ENCODE measurements at places on chromosomes 11 and 22.

- no peak for DNase-seq
Measured at GRCh38 chr11:13896175-13896980, 66.1 kb upstream of the SPON1 start.

DNA sequence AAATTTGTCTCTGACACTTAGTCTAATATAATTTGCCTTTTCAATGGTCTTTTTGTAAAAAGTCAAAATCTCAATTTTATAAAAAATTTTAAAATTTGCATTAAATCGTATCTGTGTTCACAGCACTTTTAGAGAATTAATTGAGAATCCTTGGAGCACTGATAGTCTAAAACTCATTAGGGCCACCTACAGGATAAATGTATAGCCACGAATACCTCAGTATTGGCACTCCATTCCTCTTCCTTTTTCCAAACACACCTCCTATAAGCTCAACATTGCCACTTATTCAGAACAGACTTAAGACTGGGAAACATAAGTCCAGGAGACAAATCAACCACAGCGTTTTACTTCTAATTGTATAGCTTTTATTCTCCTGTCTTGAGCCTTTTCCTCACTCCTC, 776.0 kb upstream of the ARHGAP42 start:
- DNase-seq: no peak

DNA sequence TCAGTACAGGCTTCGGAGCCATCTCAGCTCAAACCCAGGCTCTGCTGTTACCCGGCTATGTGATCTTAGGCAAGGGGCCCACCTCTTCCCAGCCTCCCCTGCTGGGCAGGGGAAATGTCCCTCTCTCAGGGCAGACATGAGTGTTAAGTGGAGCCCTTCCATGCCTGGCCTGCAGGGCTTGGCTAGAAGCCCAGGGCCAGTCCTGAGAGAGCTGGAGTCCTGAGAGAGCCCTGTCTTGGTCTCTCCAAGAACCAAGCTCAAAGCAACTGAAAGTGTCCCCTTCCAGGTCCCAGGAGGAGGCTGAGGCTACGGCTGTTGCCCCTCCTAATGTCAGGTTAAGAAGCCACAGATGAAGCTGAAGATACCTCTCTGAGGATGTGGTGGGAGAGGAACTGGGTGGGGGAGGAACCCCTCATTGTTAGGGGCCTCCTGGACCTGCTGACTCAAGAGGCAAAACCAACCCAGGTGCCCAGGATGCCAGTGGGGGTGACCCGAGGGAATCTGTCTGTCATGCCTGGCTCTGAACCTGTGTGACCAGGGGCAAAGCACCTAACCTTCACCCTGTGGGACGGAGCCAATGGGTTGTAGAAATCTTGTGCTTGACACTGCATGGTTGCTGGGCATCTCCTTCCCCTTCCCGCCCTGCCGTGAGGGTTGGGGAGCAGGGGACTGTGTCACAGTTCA, 4.2 kb downstream of the ZP1 start:
- no peak for DNase-seq

GRCh38 chr22:23219822-23220484, 39.6 kb downstream of the BCR start:
- DNase-seq: peak; percentile 48

- DNase-seq: no peak
Measured at GRCh38 chr11:118893662-118894061, 10.0 kb downstream of the CXCR5 start.

All from activated T-cell treated with anti-CD3 and anti-CD28 coated beads, Interleukin-2, amount 50 U/mL, for 4 hours (primary cell).